Stimulated activated CD8-positive, alpha-beta memory T cell treated with anti-CD3 and anti-CD28 coated beads, Interleukin-7, amount 100 ng/mL, for 24 hours (primary cell): ENCODE measurements at places on chromosomes 2 and 18.
A peak's percentile ranks its signal among the peaks of the same experiment; 100 is the strongest.

GRCh38 chr2:771538-771937 lies 94.3 kb upstream of the TMEM18 start:
- DNase-seq: no peak

GRCh38 chr18:32271672-32272208 lies 81.9 kb downstream of the MEP1B start:
- DNase-seq: no peak

- DNase-seq: no peak
Observed at GRCh38 chr2:235605312-235606003, 111.6 kb downstream of the AGAP1 start.

DNA sequence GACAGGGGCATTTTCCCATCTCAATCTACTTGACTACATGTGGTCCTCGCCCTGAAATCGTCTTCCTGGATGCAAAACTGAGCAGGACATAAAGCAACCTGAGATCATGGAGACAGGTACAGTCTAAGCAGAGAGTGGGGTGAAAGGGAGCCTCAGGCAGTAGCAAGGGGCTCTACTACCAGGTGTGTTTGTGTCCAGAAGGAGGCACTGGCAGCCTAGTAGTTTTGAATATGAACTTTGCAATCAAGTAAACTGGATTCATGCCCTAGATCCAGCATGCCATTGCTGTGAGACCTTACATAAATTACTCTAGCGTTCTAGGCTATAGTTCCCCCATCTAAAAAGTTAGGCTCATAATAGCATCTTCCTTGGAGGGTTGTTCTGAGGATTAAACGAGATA lies 147.4 kb downstream of the TXNL1 start:
- no peak for DNase-seq

DNA sequence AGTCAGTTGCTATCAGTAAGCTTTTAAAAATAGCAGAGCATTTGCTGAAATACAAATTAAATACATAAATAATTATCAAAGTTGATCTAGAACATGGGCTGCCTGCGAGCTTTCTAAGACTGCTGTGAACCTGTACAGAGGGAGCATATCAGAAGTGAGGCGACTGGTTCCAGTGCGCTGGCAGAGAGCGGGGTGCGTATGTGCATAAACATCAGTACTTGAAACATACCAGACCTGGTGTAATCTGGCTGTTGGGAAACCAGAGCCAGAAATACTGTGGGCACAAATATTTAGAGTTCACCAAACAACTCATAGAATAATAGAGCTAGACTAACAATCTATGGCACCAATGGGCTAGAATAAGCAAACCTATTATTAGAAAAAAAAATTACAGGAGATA lies 27.3 kb downstream of the PDIA6 start:
- DNase-seq: no peak

DNA sequence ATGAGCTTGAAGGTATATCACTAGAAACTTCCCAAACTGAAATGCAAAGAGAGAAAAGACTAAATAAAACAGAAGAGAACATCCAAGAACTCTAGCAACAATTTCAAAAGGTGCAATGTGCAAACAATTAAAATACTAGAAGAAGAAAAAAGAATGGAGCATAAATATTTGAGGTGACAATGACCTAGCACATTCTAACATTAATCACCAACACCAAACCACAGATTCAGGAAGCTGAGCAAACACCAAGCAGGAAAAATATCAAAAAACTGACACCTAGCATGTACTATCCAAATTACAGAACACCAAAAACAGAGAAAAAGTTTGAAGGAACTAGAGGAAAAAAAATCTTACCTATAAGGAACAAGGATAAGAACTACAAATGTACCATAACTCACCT lies 460.8 kb downstream of the IRS1 start:
- no peak for DNase-seq

GRCh38 chr18:13437034-13437433 lies 218.5 kb downstream of the LDLRAD4 start:
- no peak for DNase-seq

DNA sequence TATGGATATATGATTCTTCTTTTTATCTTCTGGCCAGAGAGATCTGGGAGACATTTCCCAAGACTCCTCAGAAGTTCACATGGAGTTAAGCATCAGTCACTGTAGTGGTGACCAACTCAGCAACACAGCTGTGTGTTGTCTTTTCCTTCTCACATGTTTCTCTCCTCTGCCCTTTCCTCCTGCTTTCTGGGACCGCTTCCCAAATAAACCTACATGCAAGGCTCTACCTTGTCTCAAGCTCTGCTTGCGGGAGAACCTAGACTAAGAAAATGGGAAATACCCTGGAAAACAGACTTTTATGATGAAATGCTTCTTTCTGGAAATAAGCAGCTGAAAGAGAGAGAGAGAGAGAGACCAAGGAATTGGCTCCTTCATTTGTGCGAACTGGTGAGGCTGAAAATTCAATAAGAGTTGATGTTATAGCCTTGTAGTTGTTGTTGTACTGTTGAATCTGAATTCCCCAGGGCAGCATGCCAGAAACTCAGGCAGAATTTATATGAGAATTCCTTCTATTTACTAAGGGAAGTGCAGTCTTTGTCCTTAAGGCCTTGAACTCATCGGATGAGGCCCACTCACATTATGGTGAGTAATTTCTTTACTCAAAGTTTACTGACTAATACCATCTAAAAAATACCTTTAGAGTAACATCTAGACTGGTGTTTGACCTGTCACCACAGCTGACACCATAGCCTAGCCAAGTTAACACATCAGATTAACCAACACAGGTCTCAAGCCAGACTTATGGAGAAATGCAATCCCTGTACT lies 22.7 kb upstream of the DSC1 start:
- no peak for DNase-seq

DNA sequence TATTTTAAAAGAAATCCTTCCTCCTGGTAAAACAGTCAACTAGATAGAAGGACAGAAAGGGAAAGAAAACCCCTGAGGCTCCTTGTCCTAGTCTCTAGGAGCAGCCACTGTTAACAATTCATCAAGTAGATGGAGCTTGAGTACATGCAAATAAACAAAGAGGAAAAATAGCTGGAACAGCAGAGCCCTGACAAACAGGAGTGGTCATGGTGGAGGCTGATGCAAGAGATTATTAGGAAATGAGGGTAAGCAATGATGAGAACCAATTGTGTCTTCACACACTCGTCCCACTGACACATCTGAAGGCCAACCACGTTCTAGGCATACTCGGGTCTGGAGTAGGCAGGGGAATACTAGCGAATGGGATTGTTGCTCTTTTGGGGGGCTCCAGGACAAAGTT lies 9.2 kb downstream of the DLGAP1 start:
- DNase-seq: no peak

GRCh38 chr2:33205693-33206434 lies 259.1 kb downstream of the LTBP1 start:
- no peak for DNase-seq

DNA sequence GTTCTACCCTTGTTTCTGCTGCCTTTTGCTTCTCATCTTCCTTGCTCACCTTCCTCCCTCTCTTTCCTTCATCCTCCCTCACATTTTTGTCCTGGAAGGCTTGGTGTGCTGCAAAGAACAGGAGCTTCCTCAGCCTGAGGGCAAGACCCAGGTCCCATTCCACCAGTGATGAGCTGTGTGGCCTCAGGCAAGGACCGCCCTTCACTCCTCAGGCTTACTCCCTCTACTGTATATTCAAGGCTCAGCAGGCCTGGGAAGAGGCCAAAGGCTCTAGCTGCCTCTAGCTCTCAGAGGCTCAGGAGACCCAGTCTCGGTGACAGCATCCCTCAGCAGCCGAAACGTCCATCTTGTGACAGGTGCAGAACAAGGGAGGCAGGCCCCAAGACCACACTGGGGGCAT lies 97.5 kb downstream of the MRO start:
- no peak for DNase-seq

GRCh38 chr2:24022975-24023575 lies 13.2 kb downstream of the MFSD2B start:
- DNase-seq: no peak

- no peak for DNase-seq
Observed at GRCh38 chr2:189502714-189503113, 61.4 kb downstream of the WDR75 start.

DNA sequence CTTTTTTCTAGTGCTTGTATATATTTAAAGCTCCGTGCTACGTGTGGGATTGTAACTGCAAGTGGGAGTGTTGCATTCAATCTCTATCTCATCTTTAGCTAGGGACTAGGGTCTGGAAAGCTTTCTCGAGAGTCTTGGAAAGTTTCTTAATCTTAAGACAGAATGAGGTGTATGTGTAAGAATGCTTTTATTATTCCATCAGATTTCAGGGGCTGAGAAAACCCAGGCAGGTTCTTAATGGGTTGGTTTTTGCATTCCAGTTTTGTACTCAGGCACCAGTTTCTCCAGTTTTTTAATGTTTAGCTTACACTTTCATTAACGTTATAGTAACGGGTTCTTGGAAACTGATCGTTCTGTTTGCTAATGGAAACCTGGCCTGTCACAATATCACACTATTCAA lies 20.3 kb downstream of the MRPL19 start:
- no peak for DNase-seq

DNA sequence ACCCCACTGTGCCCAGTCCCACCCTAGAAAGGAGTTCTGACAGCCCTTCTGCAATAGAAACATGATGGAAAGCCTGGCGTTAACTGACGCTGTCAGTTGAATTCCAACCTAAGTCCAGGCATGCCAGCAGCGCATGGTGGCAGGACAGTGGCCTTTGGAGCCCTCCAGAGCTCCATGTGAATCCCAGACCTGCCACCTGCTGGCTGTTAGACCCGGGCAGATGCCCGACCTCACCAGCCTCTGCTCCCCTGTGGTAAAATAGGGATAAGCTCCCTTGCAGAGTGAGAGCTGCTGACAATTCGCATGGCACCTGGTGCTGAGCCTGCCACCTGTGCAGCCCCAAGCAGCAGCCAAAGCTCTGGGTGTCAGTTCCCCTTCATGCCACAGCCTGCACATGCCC lies 138.6 kb downstream of the LOXHD1 start:
- DNase-seq: no peak

GRCh38 chr2:117879003-117879402 lies 64.5 kb downstream of the DDX18 start:
- DNase-seq: no peak

DNA sequence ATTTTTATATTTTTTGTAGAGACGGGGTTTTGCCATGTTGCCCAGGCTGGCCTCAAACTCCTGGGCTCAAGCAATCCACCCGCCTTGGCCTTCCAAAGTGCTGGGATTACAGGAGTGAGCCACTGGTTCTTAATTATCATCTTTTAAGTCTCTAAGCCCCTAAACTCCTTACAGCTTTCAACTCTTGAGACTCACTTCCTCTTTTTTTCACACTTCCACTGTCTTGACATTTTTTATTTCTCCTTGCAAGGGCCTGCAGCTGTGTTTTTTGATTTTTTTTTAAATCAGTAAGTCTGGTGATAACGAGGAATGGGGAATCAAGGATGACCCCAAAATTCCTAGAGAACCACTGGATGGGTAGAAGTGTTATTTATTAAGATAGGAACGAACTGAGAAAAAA lies 8.6 kb upstream of the ABCB11 start:
- no peak for DNase-seq

- peak; percentile 38 for DNase-seq
Observed at GRCh38 chr2:110748489-110748867, 16.1 kb downstream of the ACOXL start.

- peak; percentile 36 for DNase-seq
Observed at GRCh38 chr2:218284106-218284811, 8.0 kb downstream of the TMBIM1 start.

GRCh38 chr2:149184991-149185390 lies 145.4 kb upstream of the LYPD6 start:
- no peak for DNase-seq

- DNase-seq: no peak
Observed at GRCh38 chr2:99675130-99675661, 185.4 kb upstream of the REV1 start.

DNA sequence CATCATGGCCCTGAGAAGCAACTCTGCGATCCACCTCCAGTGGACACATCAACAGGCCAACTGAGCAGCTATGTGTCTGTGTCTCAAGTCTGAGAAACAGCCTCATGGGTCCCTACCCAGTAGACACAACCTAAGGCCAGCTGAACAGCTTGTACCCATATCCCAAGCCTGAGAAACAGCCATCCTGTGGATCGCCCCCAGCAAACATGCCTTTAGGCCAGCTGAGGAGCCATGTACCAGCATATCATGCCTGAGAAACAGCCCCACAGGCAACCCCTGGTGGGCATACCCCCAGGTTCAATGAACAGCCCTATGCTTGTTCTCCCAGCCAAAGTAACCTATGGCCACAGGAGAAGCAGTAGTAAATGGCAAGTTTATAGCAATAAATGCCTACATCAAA lies 126.7 kb upstream of the OTX1 start:
- DNase-seq: no peak

DNA sequence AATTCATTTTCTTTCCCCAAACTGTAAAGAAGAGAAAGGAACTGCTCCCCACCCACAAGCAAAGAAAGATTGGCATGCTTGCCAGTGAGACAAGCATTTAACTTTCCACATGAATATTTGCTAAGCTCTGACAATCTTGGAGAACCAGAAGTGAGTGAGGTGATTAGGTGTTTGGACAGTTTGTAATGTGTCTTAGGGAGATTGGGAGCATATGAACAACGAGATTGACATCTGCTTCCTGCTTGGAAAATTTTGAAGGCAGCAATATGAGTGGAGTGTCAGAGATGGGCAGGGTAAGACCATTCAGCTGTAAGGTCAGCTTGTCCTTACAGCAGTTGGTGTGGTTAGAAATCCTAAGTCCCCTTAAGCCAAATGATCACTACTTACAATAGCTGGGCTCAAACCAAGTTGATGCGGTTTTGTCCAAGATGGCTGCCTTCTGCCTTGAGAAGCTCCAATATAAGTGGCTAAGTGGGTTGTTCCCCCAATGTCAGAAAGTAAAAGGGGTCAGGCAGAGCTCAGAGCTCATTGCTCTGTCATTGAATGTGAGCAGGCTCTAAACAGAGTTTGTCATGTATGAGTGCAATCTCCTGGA lies 36.0 kb upstream of the GALNT5 start:
- no peak for DNase-seq

DNA sequence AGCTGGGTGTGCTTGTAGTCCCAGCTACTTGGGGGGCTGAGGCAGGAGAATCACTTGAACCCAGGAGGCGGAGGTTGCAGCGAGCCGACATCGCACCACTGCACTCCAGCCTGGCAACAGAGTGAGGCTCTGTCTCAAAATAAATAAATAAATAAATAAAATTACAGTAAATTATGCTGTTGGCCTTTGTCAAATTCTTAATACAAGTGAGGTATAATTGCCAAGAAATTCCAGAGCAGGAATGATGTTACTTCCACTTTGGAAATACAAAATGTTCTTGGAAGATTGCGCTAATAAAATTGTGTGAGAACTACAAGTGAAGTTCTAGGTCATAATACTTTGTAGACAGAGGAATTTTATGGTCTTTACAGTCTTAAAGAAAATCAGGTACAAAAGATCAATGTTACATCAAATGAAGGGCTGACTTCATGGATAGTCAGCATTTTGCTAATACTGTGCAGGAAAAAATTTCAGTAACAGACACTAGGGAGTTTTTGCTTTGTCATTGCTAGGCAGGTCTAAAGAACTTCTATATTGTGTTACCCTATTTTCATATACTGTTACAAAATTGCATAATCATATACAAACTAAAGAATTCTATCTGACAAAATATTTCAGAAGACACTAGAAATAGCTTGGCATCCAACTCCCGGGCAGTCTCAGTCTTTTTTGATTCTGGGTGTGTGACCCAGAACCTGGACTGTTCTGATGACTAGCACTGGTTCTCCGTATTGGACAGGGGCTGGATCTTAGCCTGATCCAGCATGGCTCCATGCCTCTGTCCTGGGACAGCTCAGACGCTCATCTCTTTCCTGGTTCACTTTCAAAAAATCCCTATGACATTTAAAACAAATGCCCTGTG lies 76.0 kb upstream of the STK17B start:
- no peak for DNase-seq
